ENCODE measurements at places on chromosomes 4 and X.

DNA sequence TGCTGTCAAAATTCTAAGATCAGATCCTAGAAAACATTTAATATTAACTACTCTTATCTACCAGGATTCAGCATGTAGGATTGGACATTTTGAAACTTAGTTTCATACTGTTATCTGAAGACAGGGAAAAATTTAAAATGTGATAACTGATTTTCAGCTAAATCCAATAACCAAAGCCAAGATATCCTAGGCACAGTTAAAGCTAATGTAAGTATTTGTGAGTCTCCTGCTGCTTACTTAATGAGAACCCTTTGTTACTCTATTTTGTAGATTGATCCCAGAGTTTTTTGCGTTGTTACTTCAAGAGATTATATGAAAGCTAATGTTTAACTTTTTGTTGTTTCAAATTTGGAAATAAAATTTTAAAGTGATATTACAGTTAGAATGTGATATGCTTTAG lies 2.0 kb downstream of the CPE start:
- no peak for DNase-seq

DNA sequence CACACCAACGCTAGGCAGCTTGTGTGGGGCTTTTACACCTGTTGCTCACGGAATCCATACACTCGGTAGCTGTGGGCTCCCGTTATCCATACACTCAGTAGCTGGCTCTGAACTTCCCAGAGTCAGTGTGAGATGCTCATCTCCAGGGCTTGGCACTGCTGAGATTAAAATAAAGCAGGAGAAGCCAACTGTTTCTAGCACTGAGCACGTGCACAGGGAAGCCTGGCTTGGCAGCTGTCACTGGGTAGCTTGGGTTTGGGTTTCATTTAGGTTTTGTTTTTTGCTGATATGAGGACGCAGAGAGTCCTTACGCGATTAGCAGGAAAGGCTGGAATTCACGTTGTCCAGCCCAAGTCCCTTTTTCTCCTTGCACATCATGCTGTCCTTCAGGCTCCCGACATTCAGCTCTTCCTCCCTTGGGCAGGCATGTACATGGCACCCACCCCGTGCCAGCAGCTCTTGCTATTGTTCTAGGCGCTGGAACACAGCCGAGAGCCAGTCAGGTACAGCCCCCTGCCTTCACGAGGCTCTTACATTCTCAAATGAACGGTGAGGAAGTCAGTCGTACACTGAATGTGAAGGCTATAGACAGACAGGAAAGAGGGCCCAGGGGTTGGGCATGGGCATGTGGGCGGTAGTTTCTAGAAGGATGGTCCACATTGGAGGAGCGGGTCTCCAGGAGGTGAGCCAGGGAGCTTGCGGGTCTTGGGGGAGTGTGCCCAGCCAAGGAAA lies 25.9 kb downstream of the NSG1 start:
- DNase-seq, result no peak

DNA sequence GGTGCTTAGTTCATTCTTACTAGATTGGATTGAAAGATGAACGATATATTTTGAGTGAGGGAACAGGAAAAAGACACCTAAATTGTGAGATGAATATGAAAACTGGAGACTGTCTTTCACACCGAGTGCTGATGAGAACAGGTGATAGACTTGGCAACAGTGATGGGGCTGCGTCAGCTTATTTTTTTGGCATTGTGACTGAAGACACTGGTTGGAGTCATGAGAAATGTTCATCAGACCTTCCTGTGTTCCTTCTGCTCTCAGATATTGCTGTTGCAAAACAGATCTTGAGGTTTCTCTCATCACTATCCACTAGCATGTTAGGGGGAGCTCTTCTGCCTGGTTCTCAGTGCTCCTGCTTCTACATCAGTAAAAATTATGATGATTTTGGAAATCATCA lies 124.2 kb upstream of the KCNIP4 start:
- no peak for DNase-seq

GRCh38 chr4:548976-549375 lies 27.1 kb downstream of the TMEM271 start:
- no peak for DNase-seq

GRCh38 chrX:28665778-28666177 lies 78.5 kb downstream of the IL1RAPL1 start:
- peak; percentile 15 for DNase-seq

- no peak for DNase-seq
Observed at GRCh38 chr4:16438986-16439385, 212.7 kb upstream of the TAPT1 start.

DNA sequence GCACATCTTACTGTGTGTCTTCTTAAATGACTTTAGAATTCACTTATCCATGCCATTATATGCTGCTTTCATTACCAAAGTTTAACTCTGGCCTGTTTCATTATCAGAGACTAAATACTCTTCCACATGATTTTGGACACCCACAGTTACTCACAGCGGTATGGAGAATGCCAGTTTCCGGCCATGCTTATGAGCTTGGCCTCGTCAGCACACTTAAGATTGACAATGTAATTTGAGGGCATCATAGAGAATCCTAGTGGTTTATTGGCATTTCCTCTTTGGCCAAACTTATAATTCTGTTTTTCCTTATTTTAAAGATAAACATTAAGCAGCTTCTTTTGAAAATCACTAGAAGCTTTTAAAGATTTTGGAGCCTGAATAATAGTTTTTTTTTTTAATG lies 104.5 kb downstream of the IRF2 start:
- DNase-seq, result no peak

DNA sequence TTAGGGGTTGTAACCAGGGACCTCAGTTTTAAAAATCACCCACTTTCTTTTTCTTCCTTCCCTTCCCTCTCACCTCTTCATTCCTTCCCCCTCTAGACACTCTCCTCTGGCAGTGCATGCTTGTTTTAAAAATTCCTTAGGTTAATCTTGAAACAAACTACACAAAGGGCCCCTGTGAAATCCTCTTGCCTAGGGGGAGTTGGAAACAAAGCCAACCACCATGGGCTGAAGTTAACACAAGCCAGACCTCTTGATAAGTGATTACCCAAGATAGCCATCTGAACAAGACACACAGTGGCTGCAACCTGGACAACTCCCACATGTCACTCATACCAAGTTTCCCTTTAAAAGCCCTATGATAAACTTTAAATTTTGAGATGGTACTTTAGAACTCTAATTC lies 68.9 kb downstream of the TENT5D start:
- DNase-seq, result no peak

GRCh38 chrX:48045410-48046311 lies 25.8 kb downstream of the ZNF630 start:
- no peak for DNase-seq

GRCh38 chrX:31508338-31508737 lies 436.5 kb upstream of the FTHL17 start:
- DNase-seq, result peak; percentile 2

- no peak for DNase-seq
Observed at GRCh38 chrX:36035550-36035949, 116.0 kb downstream of the CFAP47 start.

GRCh38 chr4:140070366-140070765 lies 83.6 kb downstream of the MAML3 start:
- no peak for DNase-seq

DNA sequence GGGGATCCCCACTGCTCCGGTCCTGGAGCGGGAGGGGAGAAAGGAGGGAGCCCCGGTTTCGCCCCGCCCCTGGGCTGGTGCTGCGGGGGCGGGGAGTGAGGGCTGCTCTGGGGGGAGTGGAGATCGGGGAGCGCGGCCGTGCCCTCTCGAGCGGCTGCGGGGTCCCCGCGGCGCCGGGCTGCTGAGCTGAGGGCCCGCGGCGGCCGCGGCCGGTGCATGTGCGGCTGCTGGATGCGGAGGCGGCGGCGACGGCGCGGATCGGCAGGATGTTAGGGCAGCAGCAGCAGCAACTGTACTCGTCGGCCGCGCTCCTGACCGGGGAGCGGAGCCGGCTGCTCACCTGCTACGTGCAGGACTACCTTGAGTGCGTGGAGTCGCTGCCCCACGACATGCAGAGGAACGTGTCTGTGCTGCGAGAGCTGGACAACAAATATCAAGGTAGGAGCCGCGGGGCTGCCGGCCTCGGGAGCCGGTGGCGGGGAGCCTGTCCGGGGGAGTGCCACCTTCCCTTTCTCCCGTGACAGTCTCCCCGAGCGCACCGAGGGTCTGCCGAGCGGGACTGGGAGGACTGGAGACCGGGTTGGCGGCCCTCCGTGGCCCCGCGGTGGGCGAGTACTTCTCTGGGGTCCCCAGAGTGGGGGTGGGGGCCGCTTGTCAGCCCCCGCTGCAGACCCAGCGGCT lies at the start of gene ING2:
Gene ING2 (plus strand): TSS at position 129 of the 681 bp plus-strand sequence. CDS start 138 bp downstream, at position 267.
- no peak for DNase-seq

DNA sequence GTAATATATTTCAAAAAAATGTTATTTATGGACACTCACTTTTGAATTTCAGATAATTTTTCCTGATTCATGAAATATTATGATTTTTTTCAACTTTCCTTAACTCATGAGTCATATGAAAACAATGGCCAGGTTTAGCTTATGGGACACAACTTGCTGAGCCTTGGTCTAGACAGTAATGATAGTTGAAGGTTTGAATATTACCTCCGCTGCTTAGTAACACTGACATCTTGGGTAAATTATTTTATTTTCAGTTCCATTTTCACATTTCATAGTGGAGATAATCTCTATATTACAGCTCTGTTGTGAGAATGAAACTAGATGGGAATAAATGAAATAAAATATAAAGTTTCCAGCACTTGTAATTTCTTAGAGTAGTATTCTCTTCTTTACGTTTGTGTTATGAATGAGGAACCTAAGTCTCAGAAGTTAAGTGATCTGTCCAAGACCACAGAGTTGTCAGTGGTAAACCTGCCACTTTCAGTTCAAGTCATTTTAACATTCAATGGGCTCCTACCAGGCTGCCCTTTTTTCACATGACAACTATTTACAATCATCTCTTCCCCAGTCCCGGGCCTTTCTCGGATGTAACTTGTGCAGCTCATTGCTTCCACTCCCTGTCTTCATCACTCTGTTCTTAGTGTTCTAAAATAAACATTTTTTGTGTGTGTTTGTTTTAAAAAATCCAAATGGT lies 46.8 kb upstream of the GC start:
- DNase-seq, result no peak

DNA sequence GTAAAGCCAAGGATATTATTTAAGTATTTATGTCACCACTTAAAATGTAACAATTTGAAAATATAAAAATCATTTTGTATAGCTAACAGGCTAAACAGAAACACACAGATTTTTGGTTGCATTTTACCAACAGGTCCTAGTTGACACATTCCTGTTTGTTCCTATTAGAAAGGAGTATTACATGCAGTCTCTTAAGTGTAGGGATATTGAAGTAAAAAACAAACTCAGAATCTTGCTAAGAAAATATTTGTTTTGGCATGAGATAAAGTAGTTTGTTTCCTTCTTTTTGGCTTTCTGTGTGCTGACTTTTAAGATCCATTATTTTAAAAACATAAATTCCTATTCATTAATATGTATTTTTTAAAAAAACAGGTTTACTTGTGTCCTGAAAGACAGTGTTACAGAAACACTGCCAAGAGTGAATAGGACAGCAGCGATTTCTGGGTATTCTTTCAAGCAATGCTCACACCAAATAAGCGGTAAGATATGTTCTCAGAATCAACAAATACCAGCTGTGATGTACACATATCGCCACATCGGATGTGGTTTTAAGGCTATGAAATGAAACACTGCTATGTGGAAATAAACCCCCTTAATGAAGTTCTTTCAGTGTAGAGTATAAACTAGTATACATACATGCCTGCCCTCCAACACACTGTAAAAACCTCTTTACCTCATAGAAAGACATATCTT lies 6.9 kb downstream of the F11 start:
- no peak for DNase-seq

DNA sequence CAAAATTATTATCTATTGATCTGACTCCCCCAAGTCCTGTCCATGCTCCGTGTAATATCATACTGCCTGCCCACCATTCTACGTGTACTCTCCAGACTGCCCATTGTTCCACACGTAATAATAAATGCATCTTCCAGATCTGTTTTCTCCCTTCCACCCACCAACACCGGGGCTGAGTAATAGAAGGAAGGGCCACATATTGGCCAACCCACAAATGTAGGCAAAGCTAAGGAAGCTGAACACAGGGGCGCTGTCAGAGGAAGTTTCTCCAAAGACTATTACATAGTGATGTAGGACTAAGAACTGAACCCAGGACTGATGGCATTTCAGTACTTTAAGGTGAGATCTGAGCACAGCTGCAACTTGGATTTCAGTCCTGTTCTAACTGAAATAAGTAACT lies 135.8 kb upstream of the GUCY1A1 start:
- no peak for DNase-seq

DNA sequence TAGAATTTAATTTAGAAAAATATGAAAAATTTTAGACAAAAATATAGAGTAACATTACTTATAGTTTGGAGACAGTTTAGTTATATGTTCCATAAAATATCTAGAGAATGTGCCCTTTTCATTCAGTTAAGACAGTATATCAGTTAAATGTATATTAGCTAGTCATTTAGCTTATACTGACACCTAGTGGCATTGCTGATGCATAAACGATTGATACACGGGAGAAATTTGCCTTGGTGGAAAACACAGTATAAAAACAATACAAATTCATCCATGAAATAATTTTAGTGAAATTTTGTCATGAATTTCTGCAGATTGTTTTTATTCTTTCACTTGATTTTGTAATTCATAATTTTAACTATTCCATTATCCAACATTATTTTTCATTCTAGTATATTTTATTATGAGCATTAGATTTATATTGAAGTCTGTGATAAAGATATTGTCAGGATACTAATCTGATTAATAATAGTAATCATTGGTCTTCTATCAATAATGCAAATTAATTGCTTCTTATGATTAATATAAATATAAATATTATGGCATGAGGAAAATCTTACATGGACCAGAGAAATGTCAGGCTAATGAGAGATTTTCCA lies 219.0 kb downstream of the TLL1 start:
- no peak for DNase-seq

DNA sequence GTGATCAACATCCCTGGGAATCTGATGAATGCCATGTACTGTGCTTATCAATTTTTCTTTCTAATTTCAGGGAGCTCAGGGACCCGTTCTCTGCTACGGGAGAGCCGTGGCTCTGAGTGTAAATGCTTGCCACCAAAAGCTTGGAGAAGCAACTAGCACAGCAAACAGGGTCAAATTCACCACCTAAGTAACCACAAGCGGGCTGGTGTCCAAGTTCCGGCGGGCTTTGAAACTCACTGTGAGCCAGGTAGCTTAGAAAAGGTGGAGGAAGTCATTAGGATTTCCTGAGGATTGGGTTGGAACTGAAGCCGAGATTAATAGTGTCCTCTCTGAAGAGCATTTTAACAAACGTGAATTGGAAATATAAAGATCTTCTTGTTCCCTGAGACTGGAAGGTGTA lies 87.2 kb downstream of the CLDN34 start:
- no peak for DNase-seq

All from head of caudate nucleus (tissue), 42 donors.